ENCODE measurements at places on chromosomes 1 and 21. TPM values are rescaled to one million over a fixed set of nuclear protein-coding genes. Genes with fewer than 3 reads are reported as not detected.

ANKRD45 gene
- polyA plus RNA-seq = 0.56 TPM

KCNK1 gene
- polyA plus RNA-seq = 5.5 TPM

CLCA1 gene
- not detected for polyA plus RNA-seq

PAPPA2 gene
- polyA plus RNA-seq = 0.08 TPM

FCRL2 gene
- 0.15 TPM for polyA plus RNA-seq

ABCB10 gene
- polyA plus RNA-seq = 5.1 TPM

C1orf35 gene
- 42.0 TPM for polyA plus RNA-seq

OPTC gene
- polyA plus RNA-seq = not detected

PLD5 gene
- 0.24 TPM for polyA plus RNA-seq

RHD gene
- not detected for polyA plus RNA-seq
